ENCODE measurements at places on chromosomes 7 and 10. TPM values are rescaled to one million over a fixed set of nuclear protein-coding genes. Genes with fewer than 3 reads are reported as not detected.

OLAH gene
- not detected for total RNA-seq

ZNF853 gene
- 0.88 TPM for total RNA-seq

GDF2 gene
- not detected for total RNA-seq

CRHR2 gene
- total RNA-seq, result not detected

CDC123 gene
- 469 TPM for total RNA-seq

VAX1 gene
- total RNA-seq, result not detected

C10orf67 gene
- total RNA-seq, result 0.10 TPM

PMPCB gene
- 65.4 TPM for total RNA-seq

NUTM2B gene
- not detected for total RNA-seq

SKIDA1 gene
- 0.10 TPM for total RNA-seq

COX19 gene
- total RNA-seq, result 9.6 TPM

AFAP1L2 gene
- 1.2 TPM for total RNA-seq

PTPRN2 gene
- not detected for total RNA-seq

SPDYE5 gene
- total RNA-seq, result not detected

FEZF1 gene
- total RNA-seq, result not detected

AKR1E2 gene
- total RNA-seq, result not detected

CXCL12 gene
- not detected for total RNA-seq

LHFPL3 gene
- total RNA-seq, result not detected

MBLAC1 gene
- 2.6 TPM for total RNA-seq

RBM20 gene
- 0.40 TPM for total RNA-seq

FRG2B gene
- not detected for total RNA-seq

FAM237B gene
- not detected for total RNA-seq

GPRIN2 gene
- total RNA-seq, result not detected

ANXA8L1 gene
- total RNA-seq, result 0.47 TPM

SPDYE6 gene
- total RNA-seq, result not detected

IDI2 gene
- not detected for total RNA-seq

FAM13C gene
- total RNA-seq, result 2.8 TPM

VWA2 gene
- total RNA-seq, result not detected

GPR15LG gene
- not detected for total RNA-seq

H2BK1 gene
- not detected for total RNA-seq

ASB10 gene
- total RNA-seq, result not detected

EPHB6 gene
- 4.0 TPM for total RNA-seq

SLC13A4 gene
- total RNA-seq, result not detected

PPP1R3C gene
- total RNA-seq, result 3.1 TPM

PLPP4 gene
- 27.6 TPM for total RNA-seq

ENTPD7 gene
- total RNA-seq, result 14.6 TPM

HOXA11 gene
- total RNA-seq, result not detected

NUB1 gene
- total RNA-seq, result 57.7 TPM

EDRF1 gene
- total RNA-seq, result 31.8 TPM

DNAJC12 gene
- total RNA-seq, result 0.98 TPM

HMX2 gene
- 0.06 TPM for total RNA-seq

SLC16A9 gene
- total RNA-seq, result 0.73 TPM

ARHGEF35 gene
- not detected for total RNA-seq

LIPK gene
- not detected for total RNA-seq

IDI1 gene
- 113 TPM for total RNA-seq

FHIP2A gene
- total RNA-seq, result 3.5 TPM

OR2A42 gene
- total RNA-seq, result not detected

PPP1R17 gene
- not detected for total RNA-seq

TMEM139 gene
- not detected for total RNA-seq

CDCA7L gene
- 77.8 TPM for total RNA-seq

SLC39A12 gene
- not detected for total RNA-seq

AKR1C4 gene
- not detected for total RNA-seq
